ENCODE measurements at places on chromosomes 7 and 10.

- DNase-seq: no peak
Observed at GRCh38 chr7:35359423-35359822, 105.5 kb upstream of the TBX20 start.

DNA sequence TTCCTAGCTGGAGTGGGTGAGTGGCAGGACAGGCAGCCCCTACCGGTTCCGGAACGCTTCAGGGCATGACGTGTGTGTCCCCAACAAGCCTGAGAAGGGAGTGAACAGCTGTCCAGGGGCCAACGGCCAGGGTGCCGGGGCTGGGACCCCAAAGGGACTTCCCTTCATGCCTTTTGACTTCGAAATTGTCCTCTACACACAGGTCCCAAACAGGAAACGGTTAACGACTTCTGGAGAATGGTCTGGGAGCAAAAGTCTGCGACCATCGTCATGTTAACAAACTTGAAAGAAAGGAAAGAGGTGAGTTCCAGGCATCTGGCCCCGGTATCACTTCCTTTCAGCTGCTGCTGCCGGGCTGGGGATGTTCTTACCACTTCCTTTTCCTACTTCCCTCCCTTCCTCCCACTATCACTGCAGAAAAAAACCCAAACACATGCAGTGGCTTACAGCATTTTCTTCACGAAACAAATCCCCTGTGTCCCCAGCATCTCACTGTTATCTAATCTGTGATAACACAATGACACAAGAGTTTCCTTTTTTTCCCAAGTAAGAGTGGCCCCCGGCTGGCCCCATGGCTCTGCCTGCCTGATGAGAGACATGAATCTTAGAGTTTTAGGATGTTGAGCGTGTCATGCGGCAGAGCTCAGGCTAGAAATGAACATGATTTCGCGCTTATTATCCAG lies 63.2 kb downstream of the MKI67 start:
- DNase-seq: peak; percentile 25

DNA sequence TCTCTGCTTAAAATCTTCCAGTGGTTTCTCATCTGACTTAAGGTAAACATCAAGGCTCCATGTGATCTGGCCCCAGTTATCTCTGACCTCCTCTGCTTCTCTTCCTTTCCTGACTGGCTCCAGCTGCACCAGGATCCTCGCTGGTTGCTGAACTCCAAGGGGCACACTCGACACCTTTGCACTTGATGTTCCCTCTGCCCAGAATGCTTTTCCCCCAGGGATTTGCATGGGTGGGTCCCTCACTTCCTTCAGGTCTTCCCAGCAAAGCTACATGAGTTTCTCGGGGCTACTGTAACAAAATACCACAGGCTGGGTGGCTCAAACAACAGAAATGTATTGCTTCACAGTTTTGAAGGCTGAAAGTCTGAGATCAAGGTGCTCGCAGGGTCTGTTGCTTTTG lies 166.0 kb upstream of the CDCA7L start:
- DNase-seq: no peak

DNA sequence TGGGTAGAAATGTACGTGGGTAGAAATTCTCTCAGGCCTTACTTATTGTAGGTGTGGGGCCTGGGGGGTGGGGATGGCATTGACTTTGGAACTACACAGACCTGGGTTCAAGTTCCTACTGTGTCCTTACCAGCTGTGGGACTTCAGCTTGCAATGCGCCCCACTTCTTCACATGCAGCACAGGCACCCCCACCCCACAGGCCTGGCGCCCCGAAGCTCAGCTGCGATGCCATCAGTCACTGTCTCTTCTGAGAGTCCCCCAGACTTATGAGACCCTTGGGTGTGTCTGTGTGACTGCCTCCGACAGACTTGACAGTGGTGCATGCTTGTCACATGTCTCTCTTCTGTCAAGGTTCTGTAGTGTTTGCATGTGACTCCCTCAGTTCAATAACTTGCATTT lies 3.1 kb upstream of the AP5Z1 start:
- DNase-seq: no peak

- DNase-seq: no peak
Observed at GRCh38 chr7:80427218-80427617, 84.6 kb downstream of the GNAT3 start.

DNA sequence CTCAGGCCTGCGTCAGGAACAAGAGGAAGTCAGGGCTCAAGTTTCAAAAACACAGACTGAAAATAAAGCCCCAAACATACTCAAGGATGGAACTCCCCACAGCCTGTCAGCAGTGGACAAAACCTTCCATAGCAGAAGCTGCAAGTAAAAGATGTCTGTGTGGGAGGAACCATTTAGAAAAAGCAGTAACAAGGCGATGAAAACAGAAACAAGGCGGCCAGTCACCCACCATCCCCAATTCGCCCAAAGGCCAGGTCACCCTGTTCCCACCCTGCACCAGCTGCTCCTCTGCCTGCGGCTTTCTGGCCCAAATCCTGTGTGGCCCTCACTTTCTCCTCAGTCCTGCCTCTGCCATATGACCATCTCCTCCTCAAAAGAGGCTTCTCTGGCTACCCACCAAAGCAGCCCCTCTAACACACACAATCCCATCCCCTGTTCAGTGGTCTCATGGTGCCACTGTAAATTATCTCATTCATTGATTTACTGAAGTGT lies 27.8 kb downstream of the KCNMA1 start:
- DNase-seq: no peak

DNA sequence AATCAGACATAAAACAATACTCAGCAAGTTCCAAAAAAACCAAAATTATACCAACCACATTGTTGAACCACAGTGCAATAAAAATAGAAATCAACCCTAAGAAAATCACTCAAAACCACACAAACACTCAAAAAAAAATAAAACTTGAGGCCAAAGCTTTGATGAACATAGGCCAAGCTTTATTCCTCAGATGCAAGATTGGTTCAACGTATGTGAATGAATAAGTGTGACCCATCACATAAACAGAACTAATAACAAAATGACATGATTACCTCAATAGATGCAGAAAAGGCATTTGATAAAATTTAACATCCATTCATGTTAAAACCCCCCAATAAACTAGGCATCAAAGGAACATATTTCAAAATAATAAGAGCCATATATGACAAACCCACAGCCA lies 506.1 kb upstream of the FZD8 start:
- DNase-seq: no peak
